ENCODE measurements at places on chromosomes 4 and X.

DNA sequence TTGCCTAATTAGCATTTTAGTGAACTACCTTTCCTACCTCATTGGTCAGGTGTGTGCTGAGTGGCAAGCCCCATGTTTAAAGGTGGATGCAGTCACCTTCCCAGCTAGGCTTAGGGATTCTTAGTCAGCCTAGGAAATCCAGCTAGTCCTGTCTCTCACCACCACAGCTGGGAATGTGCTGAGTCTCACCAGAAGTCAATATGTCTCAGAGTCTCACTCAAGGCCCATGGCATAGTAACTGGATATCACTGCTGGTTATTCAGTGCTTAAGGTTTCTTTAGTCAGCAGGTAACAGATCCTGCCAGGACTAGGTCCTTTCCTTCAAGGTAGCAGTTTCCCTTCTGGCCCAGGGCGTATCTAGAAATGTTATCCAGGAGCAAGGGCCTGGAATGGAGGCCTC is 136.5 kb downstream of the COX18 start:
- no peak for DNase-seq

- no peak for DNase-seq
Measured at GRCh38 chrX:65657659-65658058, 9.8 kb upstream of the MSN start.

GRCh38 chr4:76588274-76588673 is 153.2 kb downstream of the SHROOM3 start:
- no peak for DNase-seq

GRCh38 chrX:70025464-70025863 is 24.3 kb downstream of the AWAT2 start:
- DNase-seq: no peak

- DNase-seq: no peak
Measured at GRCh38 chr4:3476936-3477749, 14.0 kb downstream of the DOK7 start.

DNA sequence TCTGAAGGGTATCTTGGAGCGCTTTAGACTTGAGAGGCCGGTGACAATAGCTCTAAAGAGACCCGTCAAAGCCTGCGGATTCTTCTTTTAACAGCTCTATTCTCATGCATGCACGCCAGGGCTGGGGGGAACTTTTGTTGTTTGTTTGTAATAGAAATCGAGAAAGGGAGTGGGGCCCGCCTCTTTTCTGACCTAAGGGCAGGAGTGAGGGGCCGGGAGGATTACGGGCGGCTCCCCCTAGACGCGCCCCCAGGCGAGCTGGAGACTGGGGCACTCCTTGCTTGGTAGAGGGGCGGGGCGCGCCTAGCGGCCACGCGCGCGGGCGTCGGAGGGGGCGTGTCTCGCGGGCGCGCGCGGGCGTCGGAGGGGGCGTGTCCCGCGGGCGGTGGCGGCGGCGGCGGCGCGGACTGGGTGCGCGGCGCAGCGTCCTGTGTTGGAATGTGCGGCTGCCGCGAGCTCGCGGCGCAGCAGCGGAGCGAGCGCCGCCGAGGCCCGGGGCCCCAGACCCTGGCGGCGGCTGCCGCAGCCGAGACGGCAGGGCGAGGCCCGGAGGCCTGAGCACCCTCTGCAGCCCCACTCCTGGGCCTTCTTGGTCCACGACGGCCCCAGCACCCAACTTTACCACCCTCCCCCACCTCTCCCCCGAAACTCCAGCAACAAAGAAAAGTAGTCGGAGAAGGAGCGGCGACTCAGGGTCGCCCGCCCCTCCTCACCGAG is at the start of gene REST:
Gene REST, plus strand, starts transcription at position 412 of the 717 bp plus-strand sequence. CDS start 2,739 bp downstream, outside the sequence.
- peak; percentile 75 for DNase-seq

GRCh38 chrX:10193587-10193986 is 36.8 kb downstream of the CLCN4 start:
- no peak for DNase-seq

DNA sequence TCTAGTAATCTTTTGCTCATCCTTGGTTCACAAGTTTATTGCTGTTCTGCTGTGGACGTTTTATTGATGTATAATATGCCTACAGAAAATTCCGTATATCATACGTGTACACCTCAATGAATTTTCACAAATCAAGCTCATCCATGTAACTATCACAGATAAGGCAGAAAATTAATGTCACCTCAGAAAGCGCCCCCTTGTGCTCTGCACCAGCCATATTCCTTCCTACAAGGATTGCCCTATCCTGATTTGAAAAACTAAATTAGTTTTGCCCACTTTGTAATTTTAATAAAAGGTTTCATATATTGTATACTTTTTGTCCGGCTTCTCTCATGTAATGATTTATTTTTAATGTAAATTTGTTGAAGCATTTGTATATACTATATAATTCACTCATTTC is 390.8 kb downstream of the ADGRL3 start:
- no peak for DNase-seq

DNA sequence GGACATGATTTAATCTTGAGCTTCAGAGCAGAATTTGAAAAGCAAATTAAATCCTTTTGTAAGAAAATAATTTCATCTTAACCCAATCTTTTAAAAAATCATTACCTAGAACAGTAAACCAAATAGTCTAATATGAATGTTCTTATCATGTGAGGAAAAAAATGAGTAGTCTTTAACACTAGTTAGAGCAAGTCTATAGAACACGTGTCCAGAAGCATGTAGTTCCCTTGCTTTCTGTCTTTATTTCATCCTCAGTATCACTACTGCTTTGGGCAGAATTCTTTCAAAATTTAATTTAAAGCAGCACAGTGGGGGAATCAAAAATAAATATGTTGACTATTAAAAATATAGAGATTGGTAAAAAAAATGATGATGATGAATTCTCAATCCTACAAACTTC is 2.1 kb downstream of the RBM47 start:
- no peak for DNase-seq

GRCh38 chr4:104693601-104694201 is 199.0 kb upstream of the CXXC4 start:
- no peak for DNase-seq

DNA sequence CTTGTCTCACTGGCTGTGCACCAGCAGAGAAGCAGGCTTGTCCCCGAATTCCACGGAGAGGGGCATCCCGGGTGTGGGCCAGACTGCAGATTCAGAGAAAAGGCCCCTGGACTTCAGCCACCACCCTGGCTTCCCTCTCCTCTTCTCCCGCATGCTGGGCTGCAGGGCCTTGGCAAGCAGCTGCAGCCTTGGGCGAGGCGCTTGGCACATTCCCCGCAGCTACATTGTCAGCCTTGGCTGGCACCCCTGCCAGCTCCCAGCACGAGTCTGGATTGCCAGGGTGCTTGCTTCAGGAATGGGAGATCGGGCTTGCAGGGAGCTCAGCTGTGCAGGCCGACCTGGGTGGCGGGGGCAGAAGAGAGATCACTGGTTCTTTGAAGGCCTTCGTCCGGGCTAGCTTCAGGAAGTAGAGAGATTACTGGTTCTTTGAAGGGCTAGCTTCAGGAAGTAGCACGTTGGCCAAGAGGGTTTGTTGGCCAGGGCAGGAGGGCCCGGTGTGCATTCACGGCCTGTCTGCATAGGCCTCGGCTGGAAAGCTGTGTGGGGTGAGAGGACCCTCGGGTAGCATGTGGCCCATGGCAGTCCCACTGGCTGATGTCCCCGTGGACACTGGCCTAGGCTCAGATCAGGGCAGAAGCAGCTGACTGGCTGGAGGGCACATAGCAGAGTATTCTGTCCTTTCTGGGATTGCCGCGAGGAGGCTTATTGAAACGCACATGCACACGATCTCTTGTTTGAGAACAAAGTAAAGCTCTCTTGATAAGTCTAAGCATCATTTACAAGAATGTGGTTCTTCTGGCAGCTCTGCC is 2.7 kb downstream of the ABCD1 start:
- DNase-seq: no peak

DNA sequence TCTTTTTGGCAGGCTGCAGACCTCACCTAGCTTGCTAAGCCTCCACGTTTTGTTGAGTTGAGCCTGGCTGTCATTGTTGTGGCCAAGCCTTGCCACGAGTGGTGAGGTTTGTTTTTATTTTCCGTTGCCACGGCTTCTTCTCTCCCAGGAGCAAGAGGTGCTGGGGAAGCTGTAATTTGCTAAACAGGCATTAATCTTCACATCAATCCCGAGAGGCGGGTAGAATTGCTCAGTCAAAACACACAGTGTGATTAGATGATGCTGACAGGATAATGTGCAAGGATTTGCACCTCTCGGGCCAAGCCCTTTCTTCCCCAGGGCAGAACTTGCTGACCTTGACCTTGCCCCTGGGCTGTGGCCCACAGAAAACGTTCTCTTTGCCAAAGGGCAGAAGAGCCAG is 72.2 kb upstream of the ATP6AP2 start:
- DNase-seq: no peak
